Stimulated activated CD8-positive, alpha-beta memory T cell treated with anti-CD3 and anti-CD28 coated beads, Interleukin-7, amount 100 ng/mL, for 1 hour (primary cell): ENCODE measurements at places on chromosomes 6 and 20.

DNA sequence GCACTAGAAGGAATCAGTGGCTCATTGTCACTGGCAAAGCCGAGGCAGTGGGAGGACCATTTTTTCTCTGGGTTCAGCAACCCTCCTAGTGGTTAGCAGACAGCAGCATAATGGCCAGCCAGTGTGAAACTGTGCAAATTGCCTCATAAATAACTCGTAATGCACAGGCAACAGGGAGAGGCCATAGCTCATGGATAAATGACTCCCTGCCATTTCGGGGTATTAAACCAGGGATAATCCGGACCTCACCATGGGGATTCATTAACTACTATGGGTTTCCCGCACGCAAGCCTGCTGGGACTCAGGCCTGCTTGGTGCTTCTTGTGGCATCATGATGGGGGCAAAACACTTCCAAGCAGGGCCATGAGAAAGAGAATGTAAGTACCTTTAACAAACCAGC, 158.2 kb upstream of the CHD6 start:
- DNase-seq, result no peak

DNA sequence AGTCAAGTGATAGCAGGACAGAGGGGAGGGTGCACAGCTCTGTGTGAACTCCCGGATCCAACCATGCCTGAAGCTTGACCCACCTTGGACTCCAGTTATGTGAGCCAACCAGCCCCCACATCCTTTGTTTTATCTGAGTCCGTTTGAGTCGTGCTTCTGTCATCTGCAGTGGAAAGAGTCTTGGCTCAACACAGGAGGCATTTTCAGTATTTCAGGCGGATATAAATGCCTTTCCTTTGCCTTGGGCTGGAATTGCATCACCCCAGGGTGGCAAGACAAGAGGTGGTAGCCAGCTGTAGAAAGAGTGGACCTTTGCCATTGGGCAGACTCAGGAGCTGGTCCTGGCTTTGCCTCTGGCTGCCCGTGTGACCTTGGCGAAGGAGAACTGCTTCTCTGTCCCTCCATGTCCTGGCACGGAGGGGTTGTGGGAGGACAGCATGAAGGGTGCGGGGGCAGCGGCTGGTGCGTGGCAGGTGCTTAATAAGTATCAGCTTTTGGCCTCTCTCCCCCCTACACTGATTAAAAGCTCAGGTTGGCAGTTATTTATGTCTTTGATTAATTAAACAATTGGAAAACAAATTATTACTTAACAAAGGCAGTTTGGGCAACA, 42.6 kb upstream of the APCDD1L start:
- no peak for DNase-seq

DNA sequence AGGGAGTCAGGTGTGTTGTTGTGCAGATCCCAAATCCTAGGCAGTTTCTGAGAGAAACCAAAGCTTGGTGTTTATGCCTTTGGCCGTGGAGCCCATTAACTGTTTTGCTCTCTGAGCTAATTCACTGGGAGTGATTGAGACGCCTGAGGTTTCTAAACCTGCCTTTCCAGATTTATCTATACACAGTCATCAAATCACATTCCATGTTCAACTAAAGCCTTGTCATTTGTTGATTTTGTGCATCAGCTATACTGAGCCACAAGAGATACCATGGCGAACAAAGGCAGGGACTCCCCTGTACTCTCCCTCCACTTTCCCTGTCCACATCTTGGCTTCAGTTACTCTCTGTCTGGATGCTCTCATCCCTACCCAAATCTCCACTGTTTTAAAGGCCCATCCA, 229.7 kb upstream of the PMEPA1 start:
- no peak for DNase-seq

DNA sequence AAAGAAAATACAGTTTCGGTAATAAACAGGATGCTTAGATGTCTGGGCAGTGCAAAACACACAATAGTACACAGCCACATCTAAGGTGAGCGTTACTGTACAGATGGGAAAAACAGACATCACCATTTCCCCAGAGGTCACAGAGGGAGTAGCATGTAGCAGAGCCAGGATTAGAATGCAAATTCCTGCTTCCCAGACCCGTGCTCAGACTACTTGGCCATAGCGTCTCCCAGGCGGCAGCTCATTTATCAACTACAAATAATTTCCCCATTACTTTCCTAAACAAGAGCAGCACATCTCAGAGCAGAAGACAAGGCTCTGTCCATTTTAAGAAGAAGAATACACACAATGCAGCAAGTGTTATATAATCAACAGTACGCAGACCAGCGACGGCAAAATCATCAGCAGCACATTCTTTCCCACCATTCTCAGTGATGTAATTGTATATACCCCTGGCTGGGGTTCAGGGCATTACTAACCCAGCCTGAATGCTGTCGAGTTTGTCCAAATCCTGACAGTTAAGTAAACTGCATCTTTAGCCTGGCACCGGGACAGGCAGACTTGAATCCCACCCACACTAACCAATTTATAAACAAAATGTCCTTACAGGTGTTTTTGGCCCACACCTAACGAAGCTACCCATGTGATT, 61.9 kb downstream of the CNKSR3 start:
- DNase-seq, result no peak

GRCh38 chr6:27994616-27995015, 37.6 kb downstream of the OR2B6 start:
- DNase-seq, result no peak

- DNase-seq, result no peak
These were observed 133.2 kb upstream of the SYNCRIP start for GRCh38 chr6:85775883-85776282.

DNA sequence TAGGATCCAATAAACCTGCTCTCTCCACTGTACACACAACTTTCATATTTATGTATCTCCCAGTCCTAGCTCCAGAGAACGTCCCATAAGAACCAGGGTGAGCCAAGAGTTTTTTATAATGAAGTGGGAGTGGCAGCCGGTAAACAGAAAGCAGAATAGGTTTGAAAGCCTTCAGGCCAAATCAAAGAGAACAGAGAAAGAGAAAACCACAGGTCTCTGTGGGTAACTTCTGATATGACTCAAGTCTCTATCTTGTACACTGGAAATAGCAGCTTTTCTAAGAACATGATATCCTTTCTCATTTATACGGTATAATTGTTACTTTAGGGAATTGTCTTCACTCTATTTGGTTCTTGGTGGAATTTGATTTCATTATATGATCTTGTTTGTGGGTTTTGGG, 273.6 kb downstream of the PACRG start:
- DNase-seq, result no peak

DNA sequence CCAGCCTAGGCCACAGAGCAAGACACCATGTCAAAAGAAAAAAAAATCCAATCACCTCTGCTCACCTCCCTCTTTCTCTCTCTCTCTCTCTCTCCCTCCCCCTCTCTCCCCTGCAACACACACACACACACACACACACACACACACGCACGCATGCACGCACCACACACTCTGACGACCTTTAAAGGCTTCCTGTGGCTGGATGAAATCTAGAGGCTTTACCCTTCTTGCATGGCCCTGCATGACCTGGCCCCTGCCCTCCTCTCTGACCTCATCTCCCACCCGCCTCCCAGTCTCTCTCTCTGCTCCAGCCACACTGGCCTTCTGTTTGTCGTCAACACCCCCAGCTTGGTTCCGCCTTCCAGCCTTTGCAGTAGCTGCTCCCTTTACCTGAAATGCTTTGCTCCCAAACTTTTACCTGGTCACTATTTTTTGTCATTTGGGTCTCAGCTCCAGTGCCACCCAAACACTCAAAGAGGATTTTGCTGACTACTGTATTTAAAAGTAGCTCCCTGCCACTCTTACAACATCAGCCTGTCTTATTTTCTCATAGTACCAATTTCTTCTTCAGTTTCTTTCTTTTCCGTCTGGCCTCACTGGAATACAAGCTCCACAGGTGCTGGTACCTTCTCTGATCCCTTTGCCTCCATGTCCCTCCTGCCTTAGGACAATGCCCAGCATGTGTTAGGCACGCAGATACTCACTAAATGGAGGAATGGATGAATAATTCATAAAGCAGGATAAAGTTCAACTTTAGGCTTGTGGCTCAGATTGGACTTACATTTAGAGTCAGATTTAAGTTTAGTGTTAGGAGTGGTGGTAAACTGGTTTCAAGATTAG, 4.3 kb upstream of the LTA start:
- DNase-seq, result no peak

GRCh38 chr6:43082806-43083655, 6.9 kb downstream of the PTK7 start:
- no peak for DNase-seq

GRCh38 chr6:36362551-36363370, 24.7 kb downstream of the ETV7 start:
- no peak for DNase-seq

GRCh38 chr20:39706184-39706663, 744.1 kb downstream of the DHX35 start:
- DNase-seq, result no peak

DNA sequence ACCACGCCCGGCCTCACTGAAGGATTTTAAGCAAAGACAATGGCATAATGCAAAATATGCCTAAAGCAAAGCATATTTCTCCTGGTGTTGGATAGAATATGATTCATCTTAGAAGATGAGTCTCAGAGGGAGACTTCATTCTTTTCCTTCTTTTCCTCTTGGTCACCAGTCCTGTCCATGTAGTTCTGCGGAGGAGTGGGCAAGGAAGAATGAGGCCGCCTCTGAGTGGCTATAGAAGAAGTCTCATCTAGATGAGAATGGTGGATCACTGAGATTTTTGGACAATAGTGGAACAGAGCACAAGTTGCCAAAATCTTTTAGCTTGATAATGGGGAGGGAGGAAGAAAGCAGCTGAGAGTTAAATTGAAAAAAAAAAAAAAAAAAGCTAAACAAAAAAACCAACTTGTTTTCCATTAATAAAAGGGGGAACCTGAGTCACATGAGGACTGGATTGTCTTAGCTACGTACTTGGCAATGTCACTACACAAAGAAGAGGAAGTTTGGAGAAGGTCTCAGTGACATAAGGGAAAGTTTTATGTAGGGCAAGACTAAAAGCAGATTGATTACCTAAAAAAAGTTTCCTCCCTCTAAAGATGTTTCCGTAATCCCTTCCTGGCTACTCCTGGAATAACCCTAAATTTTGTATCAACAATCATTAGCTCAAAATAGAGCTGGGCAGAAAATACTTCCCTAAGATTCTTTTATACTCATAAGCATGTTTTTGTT, 6.0 kb downstream of the CD83 start:
- no peak for DNase-seq

- DNase-seq, result no peak
These were observed 20.1 kb downstream of the DIDO1 start for GRCh38 chr20:62906209-62906608.

DNA sequence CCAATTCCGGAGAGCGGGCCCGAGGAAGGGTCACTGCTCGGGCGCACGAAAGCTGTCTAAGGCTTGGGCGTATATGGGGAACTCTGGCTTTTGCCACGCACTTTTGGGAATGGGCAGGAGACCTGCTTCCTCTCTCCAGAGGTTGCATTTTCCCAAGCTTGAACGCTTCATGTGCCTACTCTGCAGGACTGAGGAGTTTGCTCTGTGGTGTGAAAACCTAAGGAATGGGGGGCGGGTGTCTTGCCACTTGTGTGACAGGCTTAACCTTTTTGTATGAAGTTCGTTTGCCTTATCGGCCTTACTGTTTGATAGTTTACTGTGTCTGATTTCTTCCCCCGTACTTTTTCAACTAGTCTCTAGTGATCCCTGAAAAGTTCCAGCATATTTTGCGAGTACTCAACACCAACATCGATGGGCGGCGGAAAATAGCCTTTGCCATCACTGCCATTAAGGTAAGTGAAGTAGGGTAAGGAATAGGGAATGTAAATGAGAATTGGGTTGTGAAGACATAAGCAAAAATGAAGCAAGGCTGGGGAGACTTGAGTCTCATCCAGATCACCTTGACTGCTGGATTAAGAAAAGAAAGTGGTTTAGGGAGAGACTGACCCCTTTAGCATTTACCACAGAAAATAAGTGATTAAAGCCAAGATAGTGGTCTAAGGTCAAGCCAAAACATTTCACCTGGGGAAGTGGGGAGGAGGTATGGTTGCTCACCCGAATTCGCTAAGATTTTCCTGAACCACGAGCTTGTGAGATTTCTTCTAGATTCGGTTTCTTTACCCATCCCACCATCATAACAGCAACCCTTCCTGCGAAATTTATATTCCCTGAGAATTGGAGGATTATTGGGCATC, 627 bp downstream of the RPS18 start:
- no peak for DNase-seq

GRCh38 chr6:170345662-170346061, 39.1 kb downstream of the FAM120B start:
- no peak for DNase-seq

DNA sequence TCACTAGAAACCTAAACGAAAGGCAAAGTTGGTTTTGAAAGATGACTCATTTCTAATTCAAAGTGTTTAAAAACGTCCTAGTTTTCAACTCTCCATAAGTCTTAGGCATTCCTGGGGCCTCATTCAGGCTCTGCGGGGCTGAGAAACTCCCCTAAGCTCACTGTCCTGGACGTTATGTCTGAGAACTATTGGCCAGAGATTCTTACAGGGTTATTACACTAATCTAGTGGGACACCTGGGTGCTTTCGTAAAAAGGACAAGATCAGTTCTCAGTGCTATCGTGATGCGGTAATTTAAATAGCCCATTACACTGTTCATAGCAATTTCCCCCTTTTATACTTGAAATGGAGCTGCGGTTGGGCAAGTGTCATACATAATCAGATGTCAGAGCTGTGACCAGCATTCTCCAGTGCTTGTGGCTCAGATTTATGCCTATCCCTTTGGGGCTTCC, 280.9 kb downstream of the QKI start:
- no peak for DNase-seq

GRCh38 chr6:56624046-56624727, 18.5 kb downstream of the DST start:
- no peak for DNase-seq

GRCh38 chr6:120556491-120556890, 777.8 kb downstream of the TBC1D32 start:
- DNase-seq, result no peak

GRCh38 chr6:15879371-15880261, 216.8 kb upstream of the DTNBP1 start:
- DNase-seq, result peak; percentile 14

DNA sequence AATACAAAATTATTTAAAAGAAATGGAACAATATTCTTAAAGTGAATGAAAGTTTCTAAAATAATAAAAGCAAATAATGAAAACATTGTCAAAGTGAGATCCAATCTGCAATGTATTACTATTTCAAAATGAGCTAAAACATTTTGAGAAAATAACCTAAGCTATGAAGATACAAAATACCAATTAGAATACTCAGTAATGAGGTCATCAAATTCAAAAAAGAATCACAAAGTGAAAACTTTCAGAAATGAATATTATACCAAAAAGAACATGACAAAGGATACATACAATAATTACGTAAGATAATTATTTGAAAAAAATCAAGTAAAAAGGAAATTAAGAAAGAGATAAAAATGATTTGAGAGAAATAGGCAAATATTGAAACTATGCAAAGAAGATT, 634.5 kb downstream of the EYS start:
- DNase-seq, result no peak

DNA sequence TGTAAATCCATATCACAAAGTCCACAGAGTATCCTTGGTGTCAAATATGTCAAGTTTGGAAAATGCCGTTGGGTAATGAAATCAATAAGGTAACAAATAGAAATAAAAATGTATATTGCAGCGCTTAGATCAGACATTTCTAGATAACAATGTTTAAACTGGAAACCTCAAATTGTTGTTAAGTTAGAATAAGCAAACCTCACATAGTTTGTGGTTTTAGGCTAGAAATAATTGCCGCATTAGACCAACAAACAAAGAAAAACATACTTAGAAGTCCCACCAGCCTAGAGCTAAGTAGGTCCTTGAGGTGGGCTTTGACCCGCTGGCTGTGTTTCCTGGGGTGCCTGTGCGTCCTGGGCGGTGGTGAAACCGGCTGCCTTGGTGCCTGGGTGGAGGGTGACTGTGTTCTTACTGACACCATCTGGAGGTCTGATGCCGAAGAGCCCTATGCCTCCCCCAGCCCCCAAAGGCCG, 71.4 kb downstream of the DACT2 start:
- DNase-seq, result no peak
